ENCODE measurements at places on chromosomes 13 and 19.

DNA sequence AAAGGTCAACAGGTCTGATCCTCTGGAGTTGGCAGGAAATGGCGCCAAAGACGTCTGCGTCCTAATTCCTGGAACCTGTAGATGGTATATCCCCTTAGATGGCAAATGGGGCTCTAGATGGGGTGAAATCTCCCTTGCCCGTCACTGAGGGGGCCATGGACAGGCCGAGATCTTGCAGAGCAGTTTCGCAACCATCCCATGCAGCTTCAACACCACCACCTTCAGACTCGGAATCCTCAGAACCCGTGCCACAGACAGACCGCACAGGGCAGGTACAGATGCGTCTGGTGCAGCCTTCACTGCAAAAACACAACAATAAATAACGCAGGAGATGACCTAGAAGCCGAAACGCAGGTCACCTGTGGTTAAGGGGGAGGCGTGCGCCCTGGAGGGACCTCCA is 17.7 kb downstream of the REXO1 start:
- no peak for DNase-seq

DNA sequence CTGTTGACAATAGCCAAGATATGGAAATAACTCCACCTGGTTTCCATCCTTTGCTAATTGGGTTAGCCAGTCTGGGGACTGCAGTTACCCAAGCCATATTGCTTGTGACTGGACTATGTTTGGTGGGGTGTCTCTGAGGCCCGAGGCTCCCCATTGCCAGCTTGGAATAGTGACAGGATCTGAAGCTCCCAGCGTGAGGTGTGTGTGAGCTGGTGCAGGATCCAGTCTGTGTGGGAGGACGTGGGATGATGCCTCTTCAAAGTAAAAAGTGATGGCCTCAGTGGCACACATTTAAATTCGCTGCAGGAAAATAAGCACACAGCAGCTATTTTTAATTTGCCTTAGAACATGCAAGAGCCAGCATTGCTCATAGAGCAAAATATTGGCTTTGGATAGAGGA is 75.0 kb downstream of the TEX26 start:
- DNase-seq: no peak

DNA sequence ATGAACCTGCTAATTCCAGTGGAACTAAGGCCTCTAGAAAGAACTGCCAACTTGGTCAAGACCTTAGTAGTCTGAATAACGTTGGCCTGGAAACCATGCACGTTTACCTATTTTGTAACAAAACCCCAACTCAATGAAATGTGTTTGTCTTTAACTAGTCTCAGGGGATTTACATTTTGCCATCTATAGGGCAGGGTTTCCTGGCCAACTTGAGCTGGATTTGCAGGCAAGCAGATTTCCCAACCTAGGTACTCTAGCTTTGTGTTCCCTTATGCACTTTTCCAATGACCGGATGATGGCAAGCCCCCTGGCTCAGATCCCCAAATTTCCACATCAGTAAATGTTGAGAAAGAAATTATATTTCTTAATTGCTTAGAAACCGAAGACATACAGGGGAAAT is 114.5 kb downstream of the IRS2 start:
- no peak for DNase-seq

- no peak for DNase-seq
Observed at GRCh38 chr13:59099182-59099974, 1064.3 kb downstream of the DIAPH3 start.

Measured in NCI-H2171 treated with DMSO at 0.1 percent for 48 hours (cell line).